ENCODE measurements at places on chromosomes 6 and 20. TPM values are rescaled to one million over a fixed set of nuclear protein-coding genes. Genes with fewer than 3 reads are reported as not detected.

Gene PRL
- total RNA-seq: not detected

Gene CDH4
- total RNA-seq: not detected

Gene TNNC2
- total RNA-seq: 2.1 TPM

GRCh38 chr6:34378470-34378869, 14.0 kb downstream of the NUDT3 start:
- no peak for DNase-seq

Gene HUS1B
- total RNA-seq: 1.3 TPM

Gene DNAH8
- total RNA-seq: 0.03 TPM

- no peak for DNase-seq
Measured at GRCh38 chr20:51667002-51667408, 101.2 kb downstream of the ATP9A start.

- DNase-seq: no peak
Measured at GRCh38 chr6:148200781-148201180, 141.9 kb upstream of the SASH1 start.

Gene POLR1C
- total RNA-seq: 27.5 TPM

GRCh38 chr6:54291146-54291545, 17.1 kb upstream of the TINAG start:
- no peak for DNase-seq

GRCh38 chr6:150620763-150621162, 21.1 kb downstream of the PLEKHG1 start:
- DNase-seq: no peak

DNA sequence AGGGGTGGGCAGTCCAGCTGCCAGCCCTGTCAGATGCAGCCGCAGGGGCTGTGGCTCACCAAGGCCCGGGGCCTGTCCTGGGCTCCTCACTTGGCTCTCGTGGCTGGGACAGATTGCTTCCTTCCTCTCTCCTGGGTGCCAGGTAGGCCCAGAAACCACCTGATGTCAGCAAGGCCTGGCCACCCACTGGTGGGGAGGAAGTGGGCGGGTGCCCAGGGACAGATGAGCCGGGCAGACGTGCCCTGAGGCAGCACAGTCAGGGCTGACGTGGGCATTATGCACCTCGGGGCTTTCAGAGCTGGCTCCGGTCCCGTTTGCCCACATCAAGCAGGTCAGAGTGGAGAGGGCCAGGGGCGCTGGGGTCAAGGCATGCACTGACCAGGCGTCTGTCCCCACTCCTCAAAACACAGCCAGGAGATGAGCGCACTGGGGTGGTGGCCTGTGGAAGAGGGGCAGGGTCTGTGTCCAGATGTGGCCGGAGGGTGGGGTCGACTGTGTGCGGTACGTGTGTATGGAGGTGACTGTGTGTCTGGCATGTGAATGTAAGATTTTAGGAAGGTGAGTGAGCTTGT, 133.2 kb upstream of the PTPN1 start:
- DNase-seq: no peak

Gene MCHR2
- total RNA-seq: not detected

- no peak for DNase-seq
Measured at GRCh38 chr20:32829311-32830005, 9.7 kb downstream of the MAPRE1 start.

- peak; percentile 3 for DNase-seq
Measured at GRCh38 chr6:109595998-109596397, 95.0 kb downstream of the AK9 start.

DNA sequence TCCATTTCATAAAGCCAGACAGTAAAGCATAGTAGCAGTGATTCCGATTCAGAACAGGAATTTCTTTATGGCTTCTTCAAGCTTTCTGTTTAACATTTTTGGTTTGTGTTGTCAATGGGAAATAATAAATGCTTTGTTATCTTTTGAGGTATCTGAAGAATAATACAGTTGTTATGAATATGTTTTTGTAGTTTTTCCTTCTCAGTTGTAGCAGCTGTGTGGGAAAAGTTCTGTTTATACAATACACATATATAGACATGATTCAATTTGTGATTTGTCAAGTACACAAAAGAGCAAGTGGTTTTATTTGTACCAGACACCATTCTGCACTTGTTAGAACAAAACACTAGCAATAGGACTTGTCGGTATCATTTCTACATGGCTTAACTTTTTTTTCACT, 96.6 kb downstream of the CDYL start:
- DNase-seq: no peak

Gene TNXB
- 20.1 TPM for total RNA-seq
